ENCODE measurements at places on chromosomes 12 and 14.
A peak's percentile ranks its signal among the peaks of the same experiment; 100 is the strongest.

DNA sequence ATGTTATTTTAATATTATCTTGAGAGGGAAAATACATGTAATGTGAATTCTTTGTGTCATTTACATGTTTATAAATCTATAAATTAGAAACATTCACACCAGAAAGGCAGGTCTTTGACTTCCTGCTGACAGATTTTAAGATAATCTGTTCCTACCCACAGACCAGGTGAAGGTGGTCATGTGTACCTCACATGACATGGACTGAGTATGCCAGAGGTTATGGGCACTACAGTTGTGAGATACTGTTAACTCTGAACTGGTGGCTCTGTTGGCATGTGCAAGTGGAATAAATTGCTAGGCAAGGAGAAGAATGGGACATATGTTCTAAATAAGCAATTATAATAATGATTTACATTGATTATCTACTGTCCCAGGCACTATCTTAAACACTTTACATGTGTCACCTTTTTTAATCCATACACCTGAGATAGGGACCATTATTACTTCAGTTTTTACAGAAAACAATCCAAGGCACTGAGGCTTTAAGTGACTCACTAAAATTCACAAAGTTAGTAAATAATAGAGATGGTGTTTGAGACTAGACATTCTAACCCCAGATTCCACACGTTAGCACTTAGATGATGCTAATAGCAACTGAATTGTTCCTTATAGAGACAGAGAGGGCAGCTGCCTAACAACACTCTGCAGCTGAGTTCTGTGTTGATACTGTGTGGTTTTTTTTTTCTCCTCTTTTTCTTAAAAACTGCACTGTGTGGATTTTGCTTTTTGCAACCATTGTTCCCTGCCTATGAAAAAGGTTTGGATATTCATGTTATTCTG lies 23.8 kb downstream of the SLC16A7 start:
- no peak for DNase-seq

DNA sequence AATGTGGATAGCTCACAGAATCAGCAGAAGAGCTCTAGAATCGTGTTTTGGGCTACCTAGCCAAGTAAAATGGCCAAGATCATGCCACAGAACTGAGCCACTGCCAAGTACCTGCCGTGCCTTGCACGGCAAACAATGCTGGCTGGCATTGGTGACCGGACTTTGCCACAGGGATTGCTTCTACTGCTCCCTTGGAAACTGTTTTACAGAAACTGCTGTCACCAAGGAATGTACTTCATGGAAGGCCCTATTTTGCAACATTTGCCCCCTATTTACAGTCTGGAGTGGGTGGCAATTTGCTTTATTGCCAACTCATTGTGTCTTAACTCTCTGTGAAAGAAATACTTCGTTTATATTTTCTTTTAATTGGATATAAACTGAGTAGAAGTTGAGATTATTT lies 49.0 kb downstream of the BORCS5 start:
- no peak for DNase-seq

DNA sequence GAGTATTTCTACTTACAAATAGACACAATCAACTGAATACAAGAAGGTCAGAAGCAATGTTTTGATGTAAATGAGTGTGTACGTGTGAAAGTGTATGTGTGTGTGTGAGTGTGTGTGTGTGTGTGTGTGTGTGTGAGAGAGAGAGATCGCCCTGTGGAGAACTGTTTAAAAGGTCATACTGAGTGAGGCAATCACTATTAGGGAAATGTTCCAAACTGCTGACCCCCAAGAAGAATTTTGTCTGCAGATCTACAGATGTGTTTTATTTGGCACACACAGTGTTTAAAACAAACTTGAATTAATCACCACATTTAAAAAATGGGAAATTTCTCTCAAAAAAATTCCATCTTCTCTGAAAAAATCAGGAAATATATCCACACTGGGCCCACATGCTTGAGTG lies 1069.1 kb downstream of the SLC6A15 start:
- DNase-seq, result no peak

DNA sequence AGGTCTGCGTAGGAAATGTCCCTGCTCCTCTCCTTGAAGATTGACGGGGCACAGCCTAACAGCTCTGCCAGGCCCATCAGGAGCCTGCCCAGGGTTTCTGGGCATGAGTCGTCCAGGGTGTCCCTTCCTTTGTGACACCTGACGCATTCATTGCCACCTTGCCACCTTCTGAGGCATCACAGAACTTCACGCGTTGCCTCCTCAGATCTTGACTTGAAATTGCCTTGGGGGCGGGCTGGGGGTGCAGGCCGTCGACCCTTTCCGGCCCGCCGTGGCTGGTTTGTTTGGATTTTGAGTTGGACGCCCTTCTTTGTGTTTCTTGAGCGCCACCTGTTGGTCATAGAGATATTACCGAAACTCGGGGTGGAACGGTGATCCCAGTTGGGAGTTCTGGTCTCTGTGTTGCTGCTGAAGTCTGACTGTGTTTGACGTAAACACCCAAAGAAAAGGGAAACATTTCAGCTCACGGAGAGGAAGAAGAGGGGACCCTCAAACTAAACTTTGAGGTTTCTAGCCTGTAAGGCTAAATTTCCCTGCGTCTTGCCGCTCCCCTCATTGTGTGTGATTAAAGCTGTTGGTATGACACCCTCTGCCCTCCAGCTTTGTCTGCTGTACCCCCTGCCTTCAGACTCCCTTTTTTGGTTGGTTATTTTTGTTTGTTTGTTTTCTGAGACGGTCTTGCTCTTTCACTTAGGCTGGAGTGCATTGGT lies 44.6 kb downstream of the MLXIP start:
- DNase-seq, result peak; percentile 47

DNA sequence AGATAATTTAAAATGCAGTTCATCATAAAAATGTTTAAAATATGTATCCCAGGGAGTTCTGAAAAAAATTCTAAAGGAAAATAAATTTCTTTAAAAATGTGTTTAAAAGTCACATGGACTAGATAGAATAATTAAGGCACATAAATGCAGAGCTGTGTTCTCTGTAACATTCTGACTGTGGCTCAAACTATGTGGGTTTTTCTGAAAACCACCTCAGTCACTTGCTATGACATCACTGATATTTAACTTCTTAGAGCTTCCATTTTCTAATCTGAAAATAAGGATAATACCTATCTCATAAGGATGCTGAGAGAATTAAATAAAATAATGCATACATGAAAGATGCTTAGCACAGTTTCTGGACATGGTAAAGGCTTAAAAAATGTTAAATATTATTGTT lies 107.3 kb downstream of the SLC41A2 start:
- DNase-seq, result no peak

- DNase-seq, result no peak
Measured at GRCh38 chr12:3042394-3042793, 34.8 kb upstream of the TSPAN9 start.

GRCh38 chr14:61602733-61603077 lies 92.6 kb upstream of the HIF1A start:
- DNase-seq, result no peak

DNA sequence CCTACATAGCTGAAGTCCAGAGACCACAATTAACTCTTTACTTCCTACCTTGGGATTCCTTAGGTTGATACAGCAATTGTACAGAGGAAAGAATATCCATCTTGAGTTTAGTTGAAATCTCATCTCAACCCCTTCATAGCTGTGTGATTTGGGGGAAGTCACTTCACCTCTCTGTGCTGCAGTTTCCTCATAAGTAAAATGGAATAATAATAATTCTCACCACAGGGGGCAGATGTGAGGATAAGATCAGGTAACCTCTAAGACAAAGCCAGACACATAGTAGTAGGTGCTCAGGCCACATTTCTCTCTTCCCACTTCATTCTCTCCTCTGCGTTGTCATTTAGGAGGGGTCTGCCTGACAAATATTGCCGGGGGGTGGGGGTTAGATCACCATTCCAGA lies 6.7 kb downstream of the FOXN4 start:
- no peak for DNase-seq

- no peak for DNase-seq
Measured at GRCh38 chr12:99381992-99382391, 265.6 kb upstream of the GARIN6 start.

GRCh38 chr14:101986953-101987352 lies 22.6 kb downstream of the DYNC1H1 start:
- DNase-seq, result no peak

DNA sequence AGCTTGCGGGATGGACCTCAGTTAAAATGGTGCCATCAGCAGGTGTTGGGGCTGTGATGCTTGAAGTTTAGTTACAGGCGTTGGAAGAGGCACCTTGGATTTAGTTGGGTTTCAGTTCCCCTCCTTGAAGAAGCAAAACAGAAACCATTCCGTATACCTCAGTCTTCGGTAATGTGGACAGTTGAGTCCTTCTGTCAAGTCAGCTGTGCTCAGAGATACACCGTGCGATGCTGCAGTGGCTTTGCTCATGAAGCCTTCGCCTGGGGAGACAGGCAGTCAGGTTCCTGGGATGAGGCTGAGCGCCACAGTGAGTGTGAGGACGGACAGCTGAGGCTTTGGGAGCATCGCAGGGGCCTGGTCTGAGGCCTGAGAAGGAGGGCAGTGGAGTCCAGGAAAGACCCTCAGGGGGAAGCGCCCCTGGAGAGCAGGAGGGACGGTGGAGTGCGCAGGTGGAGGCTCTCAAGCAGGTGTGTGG lies 7.4 kb downstream of the RAN start:
- DNase-seq, result no peak

- DNase-seq, result no peak
Measured at GRCh38 chr12:66662729-66663128, 16.1 kb downstream of the GRIP1 start.

GRCh38 chr12:5203720-5204119 lies 160.0 kb downstream of the KCNA5 start:
- DNase-seq, result no peak

GRCh38 chr12:95470300-95470699 lies 3.7 kb upstream of the METAP2 start:
- DNase-seq, result no peak

DNA sequence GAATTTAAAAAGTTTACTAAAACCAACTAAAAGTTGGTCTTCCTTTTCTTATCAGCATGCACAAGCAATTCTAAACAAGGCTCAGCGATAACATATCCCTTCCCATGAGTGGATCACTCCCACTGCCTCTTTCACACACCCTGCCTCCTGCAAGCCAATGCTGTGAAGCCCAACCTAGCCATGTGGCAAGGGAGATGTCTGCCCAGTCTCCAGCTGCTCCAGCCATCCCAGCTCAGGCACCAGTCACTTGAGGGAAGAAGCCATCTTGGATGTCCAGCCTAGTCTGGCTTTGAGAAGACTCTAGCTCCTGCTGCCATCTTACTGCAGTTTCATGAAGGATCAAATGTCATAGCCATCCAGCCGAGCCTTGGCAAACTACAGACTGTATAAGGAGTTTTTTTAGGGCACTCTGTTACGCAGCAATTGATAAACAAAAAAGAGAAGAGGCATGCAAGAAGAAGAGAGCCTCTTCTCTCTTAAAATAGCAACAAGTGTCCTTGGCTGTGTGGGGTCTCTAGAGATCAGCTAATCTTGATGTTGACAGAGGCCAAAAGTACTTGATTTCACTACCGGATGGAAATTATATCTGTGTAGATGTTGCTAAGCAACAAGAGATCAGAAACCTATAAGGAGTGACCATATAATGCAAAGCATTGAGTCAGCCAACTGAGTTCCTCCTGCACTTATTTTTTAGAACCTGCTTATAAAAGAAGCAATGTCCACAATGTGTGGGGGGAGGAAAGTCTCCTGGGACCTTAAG lies 108.9 kb downstream of the PTCSC3 start:
- no peak for DNase-seq

DNA sequence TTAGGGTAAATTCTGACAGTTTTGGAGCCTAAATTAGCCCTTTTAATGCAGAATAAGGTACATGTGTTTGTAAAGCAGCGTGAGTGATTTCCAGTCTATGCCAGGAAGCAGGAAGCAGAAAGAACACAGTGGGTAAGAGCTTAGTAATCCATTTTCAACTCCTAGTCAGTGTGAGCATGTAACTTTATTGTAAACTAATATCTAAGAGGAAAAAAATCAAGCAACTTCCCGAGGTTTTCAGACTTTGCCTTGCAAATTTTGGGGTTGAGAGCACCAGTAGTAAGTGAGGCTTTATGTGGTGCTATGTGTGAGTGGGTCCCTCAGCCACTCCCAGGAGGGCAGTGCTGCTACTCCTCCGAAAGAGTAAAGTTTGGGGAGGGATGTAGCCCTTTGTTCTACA lies 2.9 kb downstream of the CIPC start:
- no peak for DNase-seq

DNA sequence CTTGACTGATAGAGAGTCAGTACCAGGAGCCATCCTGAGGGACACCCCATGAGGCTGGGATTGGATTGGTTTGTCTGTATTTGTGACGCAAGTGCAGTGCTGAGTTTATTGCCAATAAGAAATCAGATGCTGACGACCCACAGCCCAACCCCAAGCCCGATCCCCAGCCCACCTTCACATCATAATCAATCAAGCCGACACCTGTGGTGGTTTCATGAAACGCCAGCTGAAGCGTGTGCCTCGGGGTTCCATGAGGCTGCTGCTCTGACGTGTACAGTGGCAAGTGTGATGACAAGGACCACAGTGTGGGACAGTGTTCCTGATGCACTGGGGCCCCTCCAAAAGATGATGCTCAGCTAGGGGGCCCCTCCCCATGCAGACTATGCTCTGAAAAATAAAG lies 62.1 kb upstream of the C14orf180 start:
- DNase-seq, result no peak

DNA sequence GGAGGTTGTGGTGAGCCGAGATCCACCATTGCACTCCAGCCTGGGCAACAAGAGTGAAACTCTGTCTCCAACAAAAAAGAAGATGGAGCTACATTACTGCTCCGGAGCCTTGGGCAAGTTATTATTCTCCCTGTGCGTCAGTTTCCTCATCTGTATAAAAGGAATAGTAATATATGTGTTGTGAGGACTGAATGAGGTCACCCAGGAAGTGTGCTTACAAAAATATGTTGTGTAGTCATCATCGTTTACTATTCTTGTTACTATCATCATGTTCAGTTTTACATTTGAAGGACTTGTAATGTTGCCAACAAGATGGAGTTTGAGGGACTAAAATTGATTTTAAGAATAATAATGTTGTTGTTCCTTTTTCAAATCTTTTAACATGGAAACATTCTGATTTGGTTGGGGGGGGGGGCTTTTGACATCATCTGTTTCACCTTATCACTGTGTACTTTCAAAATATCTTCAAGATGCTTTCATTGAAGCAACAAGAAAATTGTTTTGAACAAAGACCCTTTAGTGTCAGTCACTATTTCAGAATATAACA lies 156.8 kb downstream of the PDE3A start:
- no peak for DNase-seq
